ENCODE measurements at places on chromosomes 2 and 18.

DNA sequence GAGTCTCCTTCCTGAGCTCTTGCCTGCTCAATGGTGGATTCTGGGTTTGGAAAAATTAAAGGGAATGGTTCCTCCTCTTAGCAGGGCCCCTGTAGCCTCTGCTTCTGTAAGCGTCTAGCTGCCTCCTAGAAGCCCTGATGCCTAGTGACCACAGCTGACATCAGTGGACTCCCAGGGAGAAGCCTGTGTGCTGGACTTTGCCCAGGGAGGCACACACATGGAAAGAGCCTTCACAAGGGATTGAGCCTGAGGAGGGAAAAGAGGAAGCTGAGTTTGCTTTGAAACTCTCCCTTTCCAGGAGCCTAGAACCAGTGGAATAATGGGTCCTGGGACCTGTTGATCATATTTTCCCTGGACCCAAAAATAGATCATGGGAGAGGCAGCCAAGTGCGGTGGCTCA, 1.4 kb upstream of the CFAP65 start:
- no peak for DNase-seq

DNA sequence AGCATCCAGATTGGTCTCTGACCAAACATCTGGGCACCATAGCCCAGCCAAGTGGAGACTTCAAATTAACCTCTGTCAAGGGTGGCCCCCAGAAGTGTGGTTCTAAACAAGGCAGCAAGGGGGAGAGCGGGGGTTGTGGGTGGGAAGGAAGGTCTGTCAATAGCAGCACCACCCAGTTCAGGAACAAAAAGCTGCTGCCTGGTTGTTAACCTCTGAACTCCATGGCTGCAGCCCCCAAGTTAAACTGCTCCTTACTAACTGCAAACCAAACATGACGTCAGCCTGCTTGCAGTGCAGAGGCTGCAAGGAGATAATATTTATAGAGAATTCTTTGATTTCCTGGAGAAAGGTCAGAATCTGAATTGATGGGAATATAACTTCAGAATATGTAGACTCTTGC, 76.5 kb downstream of the ARL4C start:
- no peak for DNase-seq

DNA sequence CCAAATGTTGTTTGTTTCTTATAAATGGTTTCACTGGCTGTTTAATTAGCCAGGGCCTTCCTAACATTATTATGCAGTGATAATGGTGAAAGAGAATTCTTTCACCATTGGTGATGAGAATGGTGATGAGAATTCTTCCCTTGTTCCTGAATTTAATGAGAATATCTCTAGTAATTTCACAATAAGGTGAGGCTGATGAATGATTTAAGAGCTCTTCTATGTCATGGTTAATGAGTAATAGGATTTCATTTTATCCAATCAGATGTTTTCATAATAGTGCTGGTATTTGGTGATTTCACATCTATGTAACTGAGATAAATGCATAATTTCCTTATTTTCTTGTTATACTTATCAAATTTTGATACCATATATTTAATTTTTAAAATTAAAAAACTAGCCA, 535.7 kb upstream of the ZEB2 start:
- DNase-seq = no peak

GRCh38 chr2:128370468-128371247, 52.0 kb upstream of the HS6ST1 start:
- no peak for DNase-seq

- no peak for DNase-seq
These were observed 250.5 kb downstream of the LOXHD1 start for GRCh38 chr18:46406539-46406932.

DNA sequence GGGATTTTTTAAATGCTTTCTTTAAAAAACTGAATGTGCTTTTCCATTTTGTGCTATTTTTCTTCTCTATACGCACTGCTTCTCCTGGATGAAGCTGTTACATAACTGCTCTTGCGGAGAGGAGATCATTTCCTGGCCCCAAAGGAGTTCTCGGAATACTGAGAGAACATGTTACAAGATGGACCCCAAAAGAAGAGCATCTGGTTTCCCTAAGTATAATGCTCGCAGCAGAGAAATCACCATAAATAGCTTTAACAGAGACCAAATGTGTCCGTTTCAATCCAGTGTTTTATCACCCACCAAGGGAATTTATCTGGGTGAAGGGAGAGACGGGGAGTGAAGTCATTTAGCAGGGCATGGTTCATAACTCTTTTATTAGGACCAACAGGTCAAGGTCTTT, 80.1 kb downstream of the RBM43 start:
- DNase-seq = no peak

GRCh38 chr2:171056307-171056706, 104.4 kb downstream of the TLK1 start:
- no peak for DNase-seq

- DNase-seq = no peak
These were observed 314.3 kb upstream of the COL3A1 start for GRCh38 chr2:188659656-188660406.

DNA sequence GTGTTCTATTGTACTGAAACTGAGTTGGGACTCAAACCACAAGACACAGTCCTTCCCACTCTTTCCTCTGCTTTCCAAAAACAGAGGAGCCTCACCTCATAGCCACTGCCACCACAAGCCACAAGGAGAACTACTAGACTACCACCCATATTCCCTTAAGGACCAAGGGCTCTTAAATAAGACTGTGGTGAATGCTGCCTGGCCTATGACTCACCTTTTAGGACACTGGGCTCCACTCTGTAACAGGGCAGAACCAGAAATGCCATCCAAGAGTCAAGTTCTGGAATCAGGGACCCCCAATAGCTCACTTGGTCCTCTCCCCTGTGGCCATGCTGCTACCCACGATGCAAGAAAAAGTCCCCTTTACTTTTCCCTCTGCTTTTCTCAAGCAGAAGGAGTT, 851.4 kb downstream of the BCL11A start:
- DNase-seq = no peak

- no peak for DNase-seq
These were observed 19.6 kb downstream of the ENOSF1 start for GRCh38 chr18:692824-693223.

- DNase-seq = no peak
These were observed 17.7 kb downstream of the MAP2 start for GRCh38 chr2:209441541-209441940.

- DNase-seq = no peak
These were observed 88.0 kb upstream of the RAB27B start for GRCh38 chr18:54740136-54740846.

DNA sequence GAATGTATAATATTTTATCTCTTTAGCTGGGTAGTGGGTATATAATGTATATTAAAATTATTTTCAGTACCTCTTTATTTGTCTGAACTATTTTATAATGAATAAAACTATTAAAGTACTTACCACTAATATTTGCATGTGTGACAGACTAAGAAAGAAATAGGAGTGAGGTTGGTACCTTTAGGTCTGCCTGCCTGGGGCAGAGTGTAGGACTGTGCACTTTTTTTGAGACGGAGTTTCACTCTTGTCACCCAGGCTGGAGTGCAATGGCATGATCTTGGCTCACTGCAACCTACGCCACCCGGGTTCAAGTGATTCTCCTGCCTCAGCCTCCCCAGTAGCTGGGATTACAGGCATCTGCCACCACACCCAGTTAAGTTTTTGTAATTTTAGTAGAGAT, 18.8 kb downstream of the NCOA1 start:
- no peak for DNase-seq

DNA sequence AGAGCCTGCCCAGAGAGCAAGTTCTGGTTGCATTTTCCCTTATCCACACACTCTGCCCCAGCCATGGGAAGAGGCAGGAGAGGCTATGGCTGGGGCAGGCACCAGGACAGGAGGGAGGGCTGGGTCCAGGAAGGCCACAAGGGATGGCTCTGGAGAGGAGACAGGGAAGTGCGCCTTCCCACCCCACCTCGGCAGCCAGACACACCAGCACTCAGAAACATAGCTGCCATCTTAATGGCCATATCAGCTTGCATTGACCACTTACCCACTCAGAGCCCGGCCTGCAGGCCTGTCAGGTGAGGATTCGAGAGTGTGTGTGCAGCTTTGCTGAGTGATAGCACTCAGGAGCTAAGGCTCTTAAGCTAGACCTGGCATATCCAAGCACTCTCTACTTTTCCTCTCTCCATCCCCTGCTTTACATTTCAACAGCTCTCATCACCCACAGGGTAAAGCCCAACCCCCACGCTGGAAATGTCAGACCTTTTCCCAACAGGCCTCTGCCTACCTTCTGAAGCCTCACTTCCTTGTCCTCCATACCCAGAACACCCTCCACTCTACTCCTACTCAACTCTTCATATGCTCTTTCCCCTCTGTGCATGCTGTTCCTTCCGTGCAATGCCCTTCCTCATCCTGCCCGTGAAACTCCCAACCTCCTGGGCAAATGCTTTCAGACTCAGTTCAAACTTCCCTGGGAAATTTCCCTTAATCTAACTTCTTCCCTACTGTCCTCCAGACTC, 147.9 kb downstream of the TNS1 start:
- DNase-seq = no peak

GRCh38 chr2:202007015-202007982, 26.4 kb upstream of the FZD7 start:
- DNase-seq = no peak

GRCh38 chr2:240528406-240529040, 29.3 kb downstream of the ANKMY1 start:
- no peak for DNase-seq

DNA sequence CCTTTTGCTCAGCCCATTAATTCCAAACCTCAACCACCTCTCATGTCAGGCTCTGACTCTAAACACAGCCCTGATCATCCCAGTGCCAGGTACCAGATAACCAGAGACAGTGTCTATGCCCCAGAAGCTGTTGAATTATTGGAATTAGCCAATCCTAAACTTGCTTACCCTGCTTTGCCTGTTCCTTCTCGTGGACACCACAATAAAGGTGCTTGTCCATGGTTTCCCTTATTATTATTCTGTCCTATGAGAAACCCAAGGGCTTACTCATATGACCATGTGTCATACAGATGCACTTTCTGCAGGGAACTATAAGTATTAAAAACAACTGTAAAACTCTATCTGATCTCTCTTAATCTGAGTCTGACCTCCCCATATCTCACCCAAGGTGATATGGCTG, 2193.8 kb upstream of the PIK3C3 start:
- no peak for DNase-seq

GRCh38 chr2:159139216-159139933, 147.1 kb downstream of the WDSUB1 start:
- DNase-seq = no peak

GRCh38 chr2:104856086-104856972, 2.4 kb downstream of the POU3F3 start:
- DNase-seq = no peak

GRCh38 chr2:40282428-40282827, 169.5 kb downstream of the SLC8A1 start:
- DNase-seq = no peak

- DNase-seq = no peak
These were observed 13.5 kb upstream of the CSRNP3 start for GRCh38 chr2:165456027-165456426.

DNA sequence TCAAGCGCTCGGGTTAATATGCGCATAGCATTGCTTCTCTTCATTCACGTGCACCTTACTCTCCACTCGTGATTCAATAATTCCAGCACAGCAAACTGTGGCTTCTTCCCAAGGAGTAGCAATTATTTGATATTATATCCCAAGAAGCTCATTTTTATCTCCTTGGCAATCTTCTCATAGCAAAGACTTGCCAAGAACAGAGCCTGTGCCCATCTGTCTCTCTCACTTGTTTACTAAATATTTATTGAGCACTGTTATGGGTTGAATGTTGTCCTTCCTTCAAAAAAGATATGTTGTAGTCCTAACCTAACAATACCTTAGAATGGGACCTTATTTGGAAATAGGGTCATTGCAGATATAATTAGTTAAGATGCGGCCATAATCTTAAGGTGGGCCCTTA, 233.7 kb downstream of the TFCP2L1 start:
- no peak for DNase-seq

DNA sequence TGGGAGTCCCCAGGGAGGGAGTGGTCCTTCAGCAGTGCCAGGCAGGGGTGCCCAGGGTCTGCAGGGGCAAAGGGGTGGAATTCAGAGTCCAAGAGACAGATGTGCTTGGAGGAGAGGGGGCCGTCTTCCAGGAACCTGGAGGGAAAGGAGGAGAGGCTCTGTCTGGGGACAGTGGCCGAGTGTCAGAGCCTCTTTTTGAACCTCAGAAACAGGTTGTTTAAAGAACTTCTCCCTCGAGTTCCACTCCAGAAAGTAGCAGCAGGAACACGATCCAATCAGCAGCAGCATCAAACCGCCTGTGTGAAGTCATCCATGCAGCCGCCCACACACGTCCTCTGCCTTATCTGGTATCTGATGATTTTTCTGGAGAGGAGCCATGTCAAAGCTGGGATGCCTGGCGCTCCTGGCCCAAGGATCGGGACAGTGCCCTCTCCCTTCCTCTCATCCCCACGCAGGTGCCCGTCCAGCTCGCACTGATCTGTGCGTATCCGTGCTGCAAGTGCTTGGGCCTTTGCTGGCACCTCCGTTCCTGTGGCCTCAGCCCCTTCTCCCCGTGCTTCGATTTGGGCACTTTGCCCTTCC, 205.1 kb downstream of the NDUFA10 start:
- no peak for DNase-seq

DNA sequence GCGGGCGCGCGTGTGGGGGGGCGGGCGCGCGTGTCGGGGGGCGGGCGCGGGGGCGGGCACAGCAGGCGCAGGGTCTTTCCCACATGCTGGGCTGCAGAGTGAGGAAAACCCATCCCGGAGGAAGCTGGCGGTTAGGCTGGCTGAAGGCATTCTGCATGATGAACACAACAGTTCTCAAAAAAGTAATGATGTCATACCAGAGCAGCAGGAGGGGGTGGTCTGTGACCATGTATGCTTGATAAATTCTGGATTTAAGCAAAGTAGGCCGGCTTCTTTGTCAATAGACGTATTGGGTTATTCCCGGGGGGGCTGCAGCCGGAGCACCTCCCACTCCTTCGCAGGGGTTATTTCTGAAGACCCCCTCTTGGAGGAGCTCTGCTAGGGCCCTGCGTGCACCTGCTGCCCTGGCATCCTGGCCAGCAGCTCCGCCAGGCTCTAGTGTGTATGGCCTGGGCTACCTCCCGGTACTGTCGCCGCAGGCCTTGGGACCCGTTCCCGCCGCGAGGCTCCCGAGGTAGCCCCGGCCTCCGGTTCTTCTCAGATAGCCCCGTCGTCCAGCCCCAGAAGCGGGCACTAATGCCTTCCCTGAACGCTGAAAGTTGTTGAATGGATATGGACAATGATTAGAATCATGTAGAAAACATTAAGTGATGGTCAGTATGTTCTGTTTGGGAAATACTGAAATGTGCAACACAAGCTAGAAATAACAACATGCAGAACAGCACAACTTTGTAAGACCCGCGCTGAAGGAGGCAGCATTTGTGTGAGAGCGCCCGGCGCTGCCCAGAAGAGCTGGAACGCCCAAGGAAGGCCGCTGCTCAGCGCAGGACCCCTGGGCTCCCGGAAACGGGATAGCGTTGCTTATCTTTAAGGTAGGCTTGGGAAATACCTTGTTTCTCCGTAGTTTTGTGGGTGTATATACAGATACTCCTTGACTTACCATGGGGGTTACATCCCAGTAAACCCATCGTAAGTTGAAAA, 101.4 kb upstream of the RAB6C start:
- DNase-seq = no peak
